Stimulated activated effector memory CD8-positive, alpha-beta T cell treated with anti-CD3 and anti-CD28 coated beads, Interleukin-12 subunit alpha, Interleukin-12 subunit beta, amount 100 ng/mL, for 72 hours (primary cell): ENCODE measurements at places on chromosomes 12 and 14.

DNA sequence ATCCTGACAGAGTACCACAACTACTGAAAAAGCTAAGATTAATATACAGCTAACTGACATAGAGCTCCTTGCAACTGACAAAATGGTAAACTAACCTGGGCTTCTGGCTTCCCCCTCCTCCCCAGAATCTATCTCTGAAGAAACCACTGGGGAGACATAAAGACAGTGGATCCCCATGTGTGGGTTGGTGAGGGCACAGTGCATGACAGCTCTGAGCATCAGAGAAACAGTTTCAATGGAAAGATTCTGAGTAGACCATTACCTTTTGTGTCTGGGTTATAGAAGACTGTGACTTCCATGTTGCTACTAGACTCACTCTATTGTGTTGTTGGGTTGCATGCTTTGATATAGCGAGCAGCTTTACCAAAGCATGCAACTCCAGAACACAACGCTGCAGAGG, 247.4 kb downstream of the EFCAB11 start:
- no peak for DNase-seq

GRCh38 chr12:10965476-10965875, 21.2 kb downstream of the TAS2R50 start:
- DNase-seq: no peak

DNA sequence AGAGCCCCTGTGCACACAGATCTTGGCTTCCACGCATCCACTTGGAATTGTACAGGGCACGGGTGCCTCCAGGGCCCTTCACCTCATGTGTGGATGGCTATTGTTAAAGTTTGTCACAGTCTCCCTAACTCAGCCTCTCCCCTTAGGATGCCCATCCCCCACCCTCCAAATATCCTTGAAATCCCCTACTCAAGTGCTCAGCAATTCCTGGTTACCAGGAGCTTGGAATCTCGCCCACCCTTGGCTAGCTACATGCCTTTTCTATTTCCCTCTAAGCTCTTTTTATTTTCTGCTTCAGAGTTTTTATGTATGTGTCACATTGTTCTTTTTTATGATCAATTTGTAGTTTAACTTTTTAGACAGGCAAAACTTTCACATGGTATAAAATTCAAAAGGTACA, 13.0 kb upstream of the NR1H4 start:
- no peak for DNase-seq

DNA sequence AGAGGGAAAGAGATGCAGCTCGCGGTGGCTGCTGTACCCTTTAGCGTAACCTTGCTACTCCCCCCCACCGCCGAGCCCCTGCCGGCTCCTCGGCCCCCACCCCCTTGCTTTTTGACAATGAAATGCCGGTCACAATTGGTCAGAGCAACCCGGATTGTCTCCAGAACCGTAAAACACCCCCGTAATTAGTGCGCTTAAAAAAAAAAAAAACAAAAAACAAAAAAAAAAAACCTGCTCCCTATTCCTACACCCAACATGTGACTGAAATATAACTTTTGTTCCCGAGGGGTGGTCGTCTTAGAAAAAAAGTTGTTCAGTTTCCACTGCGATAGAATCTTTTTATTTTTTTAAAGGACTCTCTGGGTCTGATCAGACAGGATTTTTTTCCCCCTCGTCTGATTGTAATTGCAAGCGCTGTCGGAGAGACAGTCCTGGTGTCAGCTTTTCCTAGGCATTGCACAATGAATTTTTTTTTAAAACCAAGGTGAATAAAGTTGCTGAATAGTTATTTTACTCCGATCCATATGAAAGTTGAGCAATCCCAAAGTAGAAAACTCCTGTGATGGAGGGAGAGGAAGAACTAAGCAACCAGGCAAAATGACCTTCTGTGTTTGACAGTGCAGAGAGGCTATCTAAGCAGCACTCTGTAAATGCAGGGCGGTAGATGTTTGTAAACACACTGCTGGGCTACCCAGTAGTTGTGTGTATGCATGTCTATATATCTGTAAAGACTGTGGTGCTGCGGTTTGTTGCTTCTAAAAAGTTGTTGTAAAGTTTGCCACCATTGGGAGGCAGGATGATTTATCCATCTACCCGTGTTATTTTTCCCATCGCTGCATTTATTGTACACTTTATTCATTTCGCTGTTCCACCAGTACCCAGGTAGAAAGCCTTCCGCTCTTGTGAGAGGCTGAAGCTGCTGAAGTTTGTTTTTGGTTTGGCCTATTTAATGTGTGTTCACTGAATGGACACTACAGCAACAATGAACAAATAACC, 1.1 kb downstream of the ETV6 start:
- peak; percentile 11 for DNase-seq

DNA sequence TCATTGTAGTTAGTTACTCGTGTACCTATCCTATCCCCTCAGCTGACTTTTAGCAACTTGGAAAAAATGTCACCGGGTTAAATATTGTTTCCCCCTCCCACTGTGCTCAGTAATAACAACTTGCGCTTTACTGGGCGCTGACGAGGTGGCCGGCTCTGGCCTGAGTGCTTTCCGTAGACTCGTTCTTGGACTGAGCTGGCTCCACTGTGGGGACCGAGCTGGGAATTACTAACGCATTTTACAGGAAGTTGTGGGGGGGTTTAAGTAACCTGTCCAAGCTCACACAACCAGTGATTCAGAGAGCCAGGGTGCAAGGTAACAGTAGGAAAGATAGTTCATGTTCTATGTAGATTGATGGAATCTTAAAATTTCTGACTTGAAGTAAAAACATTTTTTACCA, 82.5 kb upstream of the KICS2 start:
- DNase-seq: no peak

DNA sequence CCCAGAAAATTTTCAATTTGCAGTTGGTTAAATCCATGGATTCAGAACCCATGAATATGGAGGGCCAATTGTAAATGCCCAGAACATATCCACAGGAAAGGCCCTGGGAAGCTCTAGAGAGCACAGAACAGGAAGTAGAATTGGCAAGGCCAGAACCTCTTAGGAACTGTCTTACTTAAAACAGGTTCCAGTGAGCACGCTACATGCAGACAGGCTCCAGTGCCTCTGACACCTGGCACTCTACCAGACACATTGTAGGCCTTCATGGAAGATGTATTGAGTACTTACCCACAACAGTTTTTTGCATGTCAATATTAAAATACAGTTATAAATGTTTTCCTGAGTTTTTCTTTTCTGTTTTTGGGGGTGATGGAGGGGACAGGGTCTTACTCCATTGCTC, 188.2 kb upstream of the FRMD6 start:
- DNase-seq: no peak

- DNase-seq: no peak
These were observed 289.8 kb upstream of the RTL1 start for GRCh38 chr14:101193106-101193844.

GRCh38 chr14:54594537-54594936, 27.6 kb downstream of the SAMD4A start:
- no peak for DNase-seq

DNA sequence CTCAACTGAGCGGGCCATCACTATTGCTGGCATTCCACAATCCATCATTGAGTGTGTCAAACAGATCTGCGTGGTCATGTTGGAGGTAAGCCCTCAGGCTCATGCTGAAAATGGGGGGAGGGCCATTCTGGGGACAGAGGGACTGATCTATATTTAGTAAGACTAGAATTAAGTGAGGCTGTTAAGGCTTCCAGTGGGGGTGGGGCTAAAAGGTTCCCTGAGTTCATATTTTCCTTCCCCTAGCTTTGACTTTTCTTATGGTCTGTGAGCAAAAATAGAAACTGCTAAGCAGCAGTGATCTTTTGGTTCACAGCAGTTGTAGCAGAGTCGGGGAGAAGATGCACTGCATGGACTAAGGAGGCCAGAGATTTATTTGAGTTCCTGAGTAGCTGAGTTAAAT, 9.2 kb downstream of the PCBP2 start:
- DNase-seq: no peak

- no peak for DNase-seq
These were observed 44.1 kb downstream of the HRK start for GRCh38 chr12:116837097-116837496.

DNA sequence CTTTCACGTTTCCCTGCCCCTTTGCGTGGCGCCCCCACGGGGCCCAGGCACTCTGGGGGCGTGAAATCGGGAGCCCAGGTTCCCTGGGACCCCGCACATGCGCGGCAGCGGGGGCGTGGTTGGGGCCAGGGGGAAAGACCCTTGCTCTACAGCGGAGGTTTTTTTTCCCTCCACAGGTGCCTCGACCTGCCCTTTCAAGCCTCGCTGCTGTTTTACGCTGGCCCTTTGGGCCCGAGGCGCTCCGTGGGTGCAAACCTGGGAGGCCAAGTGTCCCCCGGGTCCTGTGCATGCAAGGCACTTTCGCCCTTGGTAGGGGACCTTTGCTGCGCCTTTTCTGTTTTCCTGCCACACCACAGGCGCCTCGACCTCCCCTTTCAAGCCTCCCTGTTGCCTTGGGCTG, 329.8 kb downstream of the ALG10 start:
- DNase-seq: no peak

- no peak for DNase-seq
These were observed 2.7 kb upstream of the SOAT2 start for GRCh38 chr12:53100466-53101151.

- DNase-seq: peak; percentile 70
These were observed 9.0 kb upstream of the NUMB start for GRCh38 chr14:73467377-73467776.

DNA sequence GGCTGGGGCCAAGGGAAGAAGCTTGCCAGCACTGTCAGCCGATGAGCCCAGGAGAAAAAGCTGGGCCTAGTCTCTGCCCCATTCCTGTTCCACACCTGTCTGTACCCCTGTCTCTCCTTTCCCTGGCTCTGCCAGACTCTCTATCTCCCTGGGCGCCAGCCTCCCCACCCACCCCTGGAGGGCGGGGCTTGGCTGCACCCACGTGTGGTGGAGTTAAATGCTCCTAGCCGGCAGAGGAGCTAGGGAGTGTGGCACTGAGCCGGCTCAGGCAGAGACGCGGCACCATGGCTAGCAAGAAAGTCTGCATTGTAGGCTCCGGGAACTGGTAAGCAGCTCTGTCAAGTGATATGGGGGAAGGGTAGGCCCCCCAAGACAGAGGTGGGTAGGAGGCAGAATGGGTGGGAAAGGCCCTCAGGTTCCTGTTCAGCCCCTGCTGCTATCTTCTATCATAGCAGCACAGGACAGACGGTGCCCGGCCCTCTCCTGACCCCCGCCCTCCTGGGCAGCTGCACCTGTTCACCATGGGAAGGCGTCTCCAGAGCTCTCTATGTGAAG, at the start of gene GPD1:
Gene GPD1 (plus strand): TSS at position 242 of the 555 bp plus-strand sequence. CDS start 43 bp downstream, at position 285.
- no peak for DNase-seq

- DNase-seq: no peak
These were observed 55.5 kb upstream of the SRRM4 start for GRCh38 chr12:118925826-118926225.

GRCh38 chr12:45828402-45828801, 98.9 kb downstream of the ARID2 start:
- DNase-seq: no peak

GRCh38 chr12:120376416-120376815, 7.5 kb upstream of the MSI1 start:
- no peak for DNase-seq

DNA sequence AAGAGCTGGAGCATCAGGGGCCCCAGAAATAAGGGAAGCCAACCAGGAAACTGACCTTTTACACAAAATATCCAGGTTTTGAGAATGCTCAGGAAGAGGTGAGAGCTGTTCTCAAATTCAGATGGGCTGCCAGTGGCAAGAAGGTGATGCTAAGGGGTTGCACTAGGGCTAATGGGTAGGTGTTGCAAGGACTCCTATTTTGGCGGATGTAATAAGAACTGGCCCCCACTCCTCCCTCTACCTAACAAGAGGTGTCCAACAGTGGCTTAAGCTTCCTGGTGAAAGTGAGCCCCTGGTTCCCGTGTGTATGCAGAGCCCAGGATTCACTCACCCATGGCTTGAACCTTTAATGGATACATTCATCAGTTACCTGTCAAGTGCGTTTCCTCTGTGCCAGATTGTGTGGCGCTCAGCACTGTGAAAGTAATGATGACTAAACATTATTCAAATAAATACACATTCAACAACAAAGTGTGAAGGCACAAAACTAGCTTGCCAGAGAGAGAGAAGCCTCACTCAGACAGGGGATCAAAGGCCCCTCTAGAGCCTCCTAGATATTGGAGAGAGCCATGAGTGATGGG, 705 bp upstream of the CHGA start:
- DNase-seq: no peak

DNA sequence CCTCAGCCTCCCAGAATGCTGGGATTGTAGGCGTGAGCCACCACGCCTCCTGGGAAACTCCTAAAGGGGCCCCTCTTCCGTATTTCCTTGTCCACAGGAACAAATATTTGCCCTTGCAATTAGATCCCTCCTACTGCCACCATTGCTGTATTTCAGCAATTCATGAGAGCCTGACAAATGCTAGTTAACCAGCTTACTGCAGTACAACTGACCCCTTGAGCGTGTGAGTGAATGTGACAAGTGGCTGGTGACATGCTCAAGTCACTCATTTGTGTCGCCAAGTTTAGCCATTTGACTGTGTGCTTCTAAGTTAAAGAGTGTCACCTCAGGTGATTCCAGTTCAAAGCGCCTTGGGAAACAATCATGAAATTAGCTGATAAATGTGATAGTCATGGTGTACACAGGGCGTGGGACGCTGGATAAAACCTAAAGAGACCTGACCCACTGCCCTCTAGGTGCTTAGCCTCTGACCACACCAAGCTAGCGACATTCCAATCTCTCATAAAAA, 56.1 kb upstream of the MAP1LC3B2 start:
- no peak for DNase-seq

- DNase-seq: no peak
These were observed 58.5 kb downstream of the NUAK1 start for GRCh38 chr12:106080041-106080790.

DNA sequence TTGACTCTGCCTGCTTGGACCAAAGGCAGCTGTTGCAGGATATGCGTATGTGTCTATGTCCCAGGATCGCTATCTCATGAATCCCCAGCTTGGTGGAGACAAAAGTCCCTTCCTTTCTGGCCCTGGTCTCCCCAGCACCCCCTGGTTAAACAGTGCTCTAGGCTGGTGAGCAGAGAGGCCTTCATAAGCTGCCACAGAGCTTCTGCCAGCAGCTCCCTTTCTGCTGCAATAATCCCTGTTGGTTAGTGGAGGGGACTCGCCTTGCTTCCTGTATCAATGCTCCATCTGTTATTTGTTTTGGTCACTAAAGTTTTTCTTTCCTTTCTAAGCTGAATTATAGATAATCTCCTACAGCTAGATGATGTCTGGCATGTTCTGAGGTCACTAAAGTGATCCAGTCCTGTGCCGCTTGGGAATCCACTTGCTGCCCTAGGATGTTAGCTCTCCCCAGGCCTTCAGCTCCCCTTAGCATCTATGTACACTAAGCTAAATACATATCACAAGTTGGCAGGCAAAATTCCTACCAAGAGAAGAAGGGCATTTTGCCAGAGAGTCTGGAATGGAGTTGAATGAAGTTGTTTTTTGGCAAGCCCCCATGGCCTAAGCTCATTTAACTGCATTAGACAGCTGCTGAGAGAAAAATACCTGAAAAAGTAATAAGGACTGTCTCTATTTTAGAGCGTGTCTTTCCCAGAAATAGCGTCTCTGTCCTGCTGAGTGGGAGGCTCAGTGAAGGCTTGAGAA, 47.8 kb downstream of the RDH12 start:
- no peak for DNase-seq

GRCh38 chr14:36130186-36130585, 46.3 kb downstream of the PTCSC3 start:
- no peak for DNase-seq

- DNase-seq: no peak
These were observed 1.1 kb upstream of the RPL41 start for GRCh38 chr12:56115329-56115728.

- no peak for DNase-seq
These were observed 8.6 kb downstream of the INF2 start for GRCh38 chr14:104697892-104698583.

GRCh38 chr14:92495027-92495426, 18.6 kb upstream of the RIN3 start:
- no peak for DNase-seq
